A172 (cell line): ENCODE measurements at places on chromosomes 5 and 9. TPM values are rescaled to one million over a fixed set of nuclear protein-coding genes. Genes with fewer than 3 reads are reported as not detected.

Gene JMY
- 10.4 and 12.6 TPM in 2 replicates for total RNA-seq

Gene C5orf34
- total RNA-seq, result 13.0 and 18.8 TPM in 2 replicates

Gene HTR4
- total RNA-seq, result not detected in 2 replicates

Gene WWC1
- 19.1 and 20.7 TPM in 2 replicates for total RNA-seq

Gene C9
- total RNA-seq, result not detected in 2 replicates

DNA sequence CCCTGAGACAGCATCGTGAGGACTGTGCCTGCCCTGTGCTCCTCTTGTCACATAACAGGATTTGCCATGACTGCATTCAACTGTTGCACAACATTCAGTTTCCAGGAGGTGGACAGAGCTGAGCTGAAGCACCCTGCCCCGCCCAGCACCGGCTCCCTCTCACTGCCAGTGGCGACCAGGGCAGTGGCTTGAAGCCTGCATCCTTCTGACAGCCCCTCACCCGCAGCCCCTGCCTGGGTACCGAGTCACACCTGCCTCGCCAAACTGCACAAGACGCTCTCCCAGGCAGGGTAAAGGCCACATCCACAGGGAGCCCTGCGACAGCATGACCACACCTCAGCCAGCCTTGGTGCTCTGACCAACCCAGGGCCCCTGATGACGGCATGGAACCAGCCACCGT lies 59.9 kb upstream of the ZNF354A start:
- no peak for DNase-seq

GRCh38 chr5:98816582-98817222 lies 43.2 kb downstream of the RGMB start:
- DNase-seq, result no peak

GRCh38 chr5:59640411-59640810 lies 253.1 kb downstream of the PDE4D start:
- peak; percentile 53 for DNase-seq

- DNase-seq, result no peak
These were observed 125.7 kb downstream of the SEMA6A start for GRCh38 chr5:116448870-116449427.

GRCh38 chr9:6896562-6896961 lies 138.8 kb downstream of the KDM4C start:
- DNase-seq, result no peak

DNA sequence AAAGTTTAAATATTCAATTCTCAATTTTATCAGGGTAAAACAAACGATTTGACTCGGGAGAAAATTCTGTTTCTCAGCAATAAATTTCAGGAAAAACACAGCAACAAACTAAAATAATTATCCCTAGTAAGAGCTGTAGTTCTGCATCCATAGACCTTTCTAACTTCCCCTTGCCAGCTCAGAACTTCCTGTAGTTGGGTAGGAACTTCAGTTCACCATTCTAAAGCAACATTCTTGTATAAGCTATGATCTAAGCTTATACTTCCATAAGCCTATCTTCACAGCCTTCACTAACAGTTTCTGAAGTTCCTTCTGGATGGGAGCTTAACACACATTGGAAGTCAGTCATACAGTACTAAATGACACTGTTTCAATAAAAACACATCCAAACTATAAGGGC lies 96.6 kb downstream of the UBAP2 start:
- DNase-seq, result no peak
